ENCODE measurements at places on chromosomes 13 and 19. TPM values are rescaled to one million over a fixed set of nuclear protein-coding genes. Genes with fewer than 3 reads are reported as not detected.

DNA sequence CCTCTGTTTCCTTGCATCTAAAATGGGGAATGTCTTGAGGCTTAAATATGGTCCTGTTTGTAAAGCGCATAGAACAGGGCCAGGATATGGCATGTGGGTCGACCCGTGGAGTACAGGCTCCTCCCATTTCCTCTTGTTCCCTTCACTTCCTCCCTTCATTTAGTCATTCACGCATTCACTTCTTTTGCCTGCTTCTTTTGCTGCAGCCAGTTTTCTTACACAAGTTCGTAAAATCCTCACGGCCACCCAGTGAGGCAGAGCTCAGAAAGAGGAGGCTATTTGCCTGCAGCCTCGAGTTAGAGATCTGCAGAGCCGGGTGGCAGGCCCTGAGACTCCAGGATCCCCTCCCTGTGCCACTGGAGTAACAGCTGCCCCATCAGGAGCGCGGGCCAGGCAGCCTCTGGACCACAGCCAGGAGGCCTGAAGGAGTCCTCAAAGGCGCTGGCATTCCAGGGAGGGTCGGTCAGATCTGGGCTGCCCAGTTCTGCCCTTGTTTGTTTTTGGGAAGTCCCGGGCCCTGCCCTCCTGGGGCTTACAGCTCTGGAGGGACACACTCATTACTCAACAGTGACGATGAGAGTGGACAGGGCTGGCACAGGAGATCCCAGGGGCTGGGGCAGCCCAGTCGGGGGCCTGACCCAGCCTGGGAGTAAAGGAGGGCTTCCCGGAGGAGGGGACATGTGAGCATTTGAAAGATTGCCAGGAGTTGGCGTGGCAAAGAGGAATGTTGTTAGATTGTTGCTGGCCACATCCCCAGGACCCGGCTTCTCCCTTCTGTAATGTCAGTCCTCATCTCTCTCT is 4.6 kb downstream of the PPP5C start:
- peak; percentile 68 for DNase-seq

Gene LILRB2
- total RNA-seq, result 1.1 TPM

DNA sequence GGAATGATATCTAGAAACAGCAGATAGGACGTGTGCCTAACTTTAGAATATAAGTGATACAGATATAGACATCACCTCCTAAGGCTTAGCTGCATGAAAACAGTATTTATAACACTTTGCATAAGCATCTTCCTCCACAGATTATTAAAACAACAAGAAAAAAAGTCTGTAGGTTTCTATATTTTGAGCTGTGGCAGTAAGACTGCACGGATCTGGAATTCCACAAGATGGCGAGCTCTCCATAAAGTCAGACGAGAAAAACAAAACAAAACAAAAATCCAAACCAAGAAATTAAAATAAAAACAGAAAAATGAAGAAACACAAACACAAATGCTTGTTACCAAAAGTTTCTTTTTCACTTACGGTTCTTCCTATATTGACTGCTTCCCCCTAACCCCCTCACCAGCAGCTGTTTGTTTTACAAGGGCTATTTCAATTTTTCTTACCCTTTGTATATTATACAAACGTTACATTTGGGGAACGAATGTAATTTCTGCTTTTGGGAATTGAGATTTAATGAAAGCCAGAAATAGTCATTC is 285.8 kb downstream of the MYO16 start:
- no peak for DNase-seq

GRCh38 chr19:44789943-44790483 is 12.3 kb downstream of the CBLC start:
- DNase-seq, result no peak

DNA sequence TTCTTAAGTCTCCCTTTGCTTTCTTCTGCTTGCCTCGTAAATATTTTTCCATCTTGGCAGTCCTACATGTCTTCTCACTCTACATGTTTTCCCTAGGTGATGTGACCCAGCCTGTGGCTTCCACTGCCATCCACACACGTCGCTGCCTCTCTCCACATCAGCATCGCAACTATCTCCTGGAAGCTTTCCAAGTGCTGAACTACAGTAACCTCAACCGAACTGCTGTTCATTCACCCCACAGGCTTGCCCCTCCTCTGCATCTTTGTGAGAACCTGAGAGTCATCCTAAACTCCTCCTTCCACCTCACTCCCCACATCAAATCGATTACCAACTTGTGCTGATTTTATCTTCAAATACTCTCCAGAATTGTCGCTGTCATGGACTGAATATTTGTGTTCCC is 41.2 kb upstream of the USPL1 start:
- no peak for DNase-seq

GRCh38 chr13:70405266-70405665 is 297.0 kb upstream of the KLHL1 start:
- no peak for DNase-seq

DNA sequence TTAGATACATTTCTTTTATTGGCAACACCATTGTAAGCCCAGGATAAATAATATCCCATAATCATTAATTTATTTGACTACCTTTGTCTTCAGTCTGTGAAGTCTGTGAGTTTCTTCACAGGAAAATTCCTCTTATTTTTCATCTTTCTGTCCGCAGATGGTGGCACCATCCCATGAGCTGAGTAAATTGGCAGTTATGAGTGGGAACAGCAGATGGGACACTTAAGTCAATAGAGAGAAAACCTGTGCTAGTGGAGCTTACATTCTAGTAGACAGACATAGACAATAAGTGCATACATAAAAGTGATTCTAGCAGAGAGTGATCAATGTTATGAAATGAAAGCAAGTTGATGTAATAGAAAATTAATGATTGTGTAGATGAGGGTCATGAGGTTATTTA is 638.2 kb upstream of the MIR17HG start:
- no peak for DNase-seq

Gene SHD
- 24.2 TPM for total RNA-seq

DNA sequence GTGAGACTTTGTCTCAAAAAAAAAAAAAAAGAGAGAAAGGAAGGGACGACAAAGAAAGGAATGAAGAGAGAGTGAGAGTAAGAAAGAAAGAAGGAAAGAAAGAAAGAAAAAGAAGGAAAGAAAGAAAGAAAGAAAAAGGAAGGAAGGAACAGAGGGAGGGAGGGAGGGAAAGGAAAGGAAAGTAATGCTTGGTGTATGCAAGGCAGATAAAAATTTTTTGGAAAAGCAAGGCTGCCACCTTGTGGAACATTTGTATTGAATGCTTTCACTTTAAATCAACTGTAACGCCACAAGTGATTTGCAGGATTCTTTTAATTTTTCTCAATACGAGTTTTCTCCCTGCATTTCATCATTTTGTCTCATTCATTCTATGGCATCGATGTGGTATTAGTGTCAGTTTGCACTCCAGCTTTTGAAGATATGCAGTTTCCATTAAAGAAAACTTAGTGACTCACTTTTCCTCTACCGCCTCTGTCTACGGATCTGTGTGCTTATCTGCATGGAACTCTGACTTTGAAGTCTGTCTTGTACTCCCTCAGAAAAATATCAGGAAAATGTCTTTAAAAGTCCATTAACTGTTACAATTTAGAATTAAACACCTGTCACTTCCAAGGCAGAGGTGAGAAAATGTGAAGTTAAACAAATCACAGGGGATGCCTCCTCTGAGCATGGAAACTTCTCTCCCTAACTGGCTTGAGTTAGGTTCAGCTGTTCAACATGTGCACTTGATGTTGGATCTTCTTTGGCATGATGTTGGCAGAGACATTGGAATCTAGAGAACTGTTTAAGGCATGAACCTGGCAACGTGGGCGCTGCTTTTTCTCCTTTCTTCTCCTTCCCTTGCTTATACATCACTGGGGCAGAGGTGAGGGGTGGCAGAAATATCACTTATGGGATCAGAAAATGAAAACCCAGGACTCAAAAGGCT is 20.0 kb upstream of the ZDHHC20 start:
- DNase-seq, result no peak

Gene ZNF587B
- total RNA-seq, result 5.7 TPM

Gene CGB2
- not detected for total RNA-seq

- no peak for DNase-seq
Observed at GRCh38 chr13:49459580-49459979, 15.5 kb downstream of the SETDB2 start.

- no peak for DNase-seq
Observed at GRCh38 chr13:77291774-77292173, 35.1 kb downstream of the MYCBP2 start.

Gene CEACAM1
- total RNA-seq, result 0.94 TPM

GRCh38 chr19:38781058-38781457 is 7.7 kb upstream of the LGALS7 start:
- no peak for DNase-seq

GRCh38 chr19:17555929-17556813 is 722 bp downstream of the COLGALT1 start:
- peak; percentile 75 for DNase-seq

DNA sequence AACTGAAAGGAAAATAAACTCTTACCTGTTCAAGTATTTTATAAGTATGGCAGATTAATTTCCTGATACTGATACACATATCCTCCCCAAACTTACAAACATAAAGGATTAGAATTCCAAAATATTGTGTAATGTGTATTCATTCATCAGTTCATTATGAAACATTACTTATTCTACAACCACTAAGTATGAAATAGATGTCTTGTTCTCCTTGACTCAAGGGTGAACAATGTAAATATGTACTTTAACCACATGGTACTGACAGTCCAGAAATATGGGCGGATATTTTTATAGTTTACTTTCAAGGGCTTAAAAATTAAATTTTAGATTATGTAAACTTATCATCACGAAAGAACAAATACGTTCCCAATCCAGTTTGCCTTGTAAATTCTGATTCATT is 334.0 kb downstream of the LIG4 start:
- DNase-seq, result no peak

Measured in right atrium auricular region (tissue), 2 donors.